ENCODE measurements at places on chromosomes 7 and 10.

GRCh38 chr7:105808703-105809590, 67.5 kb downstream of the ATXN7L1 start:
- peak; percentile 88 for DNase-seq

DNA sequence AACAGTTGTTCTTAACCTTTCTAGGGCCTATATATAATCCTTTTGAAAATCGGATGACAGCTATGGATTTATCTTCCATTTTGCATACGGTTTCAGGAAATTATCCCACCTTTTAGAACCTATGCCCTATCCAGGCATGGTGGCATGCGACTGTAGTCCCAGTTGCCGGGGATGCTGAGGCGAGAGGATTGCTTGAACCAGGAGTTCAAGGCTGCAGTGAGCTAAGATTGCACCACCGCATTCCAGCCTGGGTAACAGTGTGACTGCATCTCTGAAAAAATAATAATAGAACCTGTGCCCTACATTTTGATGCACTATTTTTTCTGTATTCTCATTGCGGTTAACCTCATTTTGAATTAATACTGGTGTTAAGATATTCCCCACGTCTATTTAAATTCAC, 11.6 kb downstream of the CCAR1 start:
- no peak for DNase-seq

DNA sequence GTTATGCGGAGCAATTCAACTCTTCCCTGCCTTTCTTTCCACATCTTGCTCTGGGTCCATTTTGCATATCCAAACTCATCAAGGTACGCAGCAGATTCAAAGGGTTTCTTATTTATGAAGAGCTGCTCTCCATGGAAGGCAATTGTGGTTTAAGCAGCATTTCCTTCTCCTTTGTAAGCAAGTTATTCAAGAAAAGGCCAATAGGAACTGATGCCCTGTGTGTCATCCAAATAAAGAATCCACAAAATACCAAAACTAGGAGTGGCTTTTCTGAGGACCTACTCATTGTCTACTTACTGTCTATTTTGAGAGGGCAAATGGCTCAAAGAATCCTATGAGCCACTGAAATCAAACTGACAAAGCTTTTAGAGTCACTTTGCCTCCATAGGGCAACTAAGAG, 253.1 kb downstream of the PTEN start:
- no peak for DNase-seq

GRCh38 chr10:16652154-16652553, 130.5 kb upstream of the C1QL3 start:
- DNase-seq = no peak

GRCh38 chr7:150972023-150972468, 6.1 kb downstream of the KCNH2 start:
- no peak for DNase-seq

All from activated CD4-positive, alpha-beta memory T cell treated with anti-CD3 and anti-CD28 coated beads, Interleukin-2, amount 10 ng/mL, durations not matched to agents 7 days and 5 days (primary cell).